ENCODE measurements at places on chromosomes 5 and 9. TPM values are rescaled to one million over a fixed set of nuclear protein-coding genes. Genes with fewer than 3 reads are reported as not detected.

LAMC3 gene
- 11.7 TPM for total RNA-seq

TMEM167A gene
- total RNA-seq = 59.2 TPM

TMC1 gene
- not detected for total RNA-seq

PCDHGA3 gene
- total RNA-seq = 0.87 TPM

IRX2 gene
- 0.13 TPM for total RNA-seq

PCSK1 gene
- total RNA-seq = 0.36 TPM

- no peaks in the 10 kb centered on the region for H3K36me3 ChIP-seq
- H3K4me3 ChIP-seq = peak overlapping the region; percentile 32
- no peak for DNase-seq
- peaks cover 26% of the 10 kb centered on the region for H3K4me1 ChIP-seq
- peaks cover 90% of the 10 kb centered on the region for H3K27me3 ChIP-seq
- H3K27ac ChIP-seq = no peak overlapping the region
Observed at GRCh38 chr5:73233461-73234203, 60.6 kb downstream of the TMEM174 start.

DNA sequence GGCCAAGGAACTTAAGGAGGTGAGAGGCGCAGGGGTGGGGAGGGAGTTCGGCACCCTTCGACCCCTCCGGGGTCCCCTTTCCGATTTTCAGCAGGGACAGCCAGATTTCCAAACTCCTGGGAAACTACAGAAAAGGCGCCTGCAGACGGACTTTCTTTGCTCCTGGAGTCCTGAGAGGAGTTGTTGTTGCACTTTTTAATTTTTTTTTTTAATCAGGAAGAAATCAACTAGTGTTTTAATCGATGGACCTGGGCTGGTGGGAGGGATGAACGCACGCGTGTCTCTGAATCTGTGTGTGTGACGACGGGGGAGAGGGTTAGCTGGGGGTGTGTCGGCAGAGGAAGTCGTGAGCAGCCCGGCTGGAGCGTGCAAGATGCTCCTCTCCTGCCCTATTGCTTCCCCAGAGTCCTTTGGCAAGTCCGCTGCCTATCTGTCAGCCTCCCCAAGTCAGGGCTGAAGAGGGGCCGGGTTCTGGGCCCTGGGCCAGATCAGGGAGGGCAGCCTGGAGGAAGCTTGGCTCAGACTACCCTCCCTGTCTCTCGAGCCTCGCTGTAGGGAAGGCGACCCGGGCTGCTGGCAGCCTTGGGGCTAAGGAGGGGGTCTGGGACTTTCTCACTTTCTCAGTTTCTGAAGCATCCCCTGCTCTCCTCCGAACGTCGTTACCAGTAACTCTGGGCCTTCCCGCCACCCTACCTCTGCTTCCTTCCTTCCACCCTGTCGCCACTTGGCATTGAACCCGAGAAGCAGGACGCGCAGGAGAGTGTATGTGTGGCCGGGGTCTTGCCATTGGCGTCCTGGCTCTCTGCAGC is 731 bp downstream of the PRR16 start:
- peaks cover 14% of the 10 kb centered on the region for H3K27me3 ChIP-seq
- H3K4me1 ChIP-seq = peaks cover 32% of the 10 kb centered on the region
- peak overlapping the region; percentile 42 for H3K4me3 ChIP-seq
- peak; percentile 75 for DNase-seq
- no peaks in the 10 kb centered on the region for H3K36me3 ChIP-seq
- peak overlapping the region; percentile 41 for H3K27ac ChIP-seq

- no peak overlapping the region for H3K27ac ChIP-seq
- no peaks in the 10 kb centered on the region for H3K36me3 ChIP-seq
- peaks cover 25% of the 10 kb centered on the region for H3K4me1 ChIP-seq
- H3K4me3 ChIP-seq = no peak overlapping the region
Observed at GRCh38 chr5:14240359-14240758, 97.2 kb downstream of the TRIO start.

DNA sequence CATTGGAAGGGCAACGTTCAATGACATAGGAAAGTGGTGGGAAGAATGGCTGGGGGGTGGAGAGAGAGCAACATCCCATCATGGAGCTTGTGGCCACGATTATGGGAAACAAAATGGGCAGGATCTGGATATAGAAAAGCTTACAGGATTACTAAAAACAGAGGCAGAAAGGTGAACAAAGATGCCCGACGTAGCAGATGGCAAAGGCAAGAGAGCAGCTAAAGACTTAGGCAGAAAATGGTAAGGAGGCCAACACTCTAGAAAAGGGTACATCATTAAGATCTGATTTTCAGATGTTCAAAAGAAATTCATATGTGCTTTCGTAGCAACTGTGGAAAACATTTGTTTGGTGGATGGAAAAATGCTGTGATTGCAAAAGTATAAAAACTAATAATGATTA is 102.5 kb downstream of the OTULIN start:
- no peaks in the 10 kb centered on the region for H3K27me3 ChIP-seq
- H3K4me3 ChIP-seq = no peak overlapping the region
- H3K36me3 ChIP-seq = peaks cover 20% of the 10 kb centered on the region
- DNase-seq = no peak

DNA sequence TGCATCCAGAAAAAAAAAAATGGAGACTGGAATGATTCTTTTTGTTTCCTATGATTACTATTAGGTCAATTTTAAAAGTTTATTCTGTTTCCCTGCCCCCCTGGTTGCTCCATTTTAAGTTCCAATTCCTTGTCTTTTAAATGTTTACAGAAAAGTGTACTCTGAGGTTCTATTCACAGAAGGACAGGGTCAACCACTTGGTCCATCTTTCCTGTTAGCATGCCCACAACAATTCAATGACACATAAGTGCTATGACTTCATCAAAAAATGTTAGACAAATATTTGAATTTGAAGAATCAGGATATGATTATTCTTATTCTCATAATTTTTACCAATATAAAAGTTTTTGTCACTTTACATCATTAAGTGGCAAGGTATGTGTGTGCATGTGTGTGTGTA is 123.7 kb downstream of the PDE4D start:
- no peak for DNase-seq
- no peak overlapping the region for H3K27ac ChIP-seq
- H3K4me3 ChIP-seq = no peak overlapping the region
- H3K4me1 ChIP-seq = no peaks in the 10 kb centered on the region
- H3K36me3 ChIP-seq = no peaks in the 10 kb centered on the region

DNA sequence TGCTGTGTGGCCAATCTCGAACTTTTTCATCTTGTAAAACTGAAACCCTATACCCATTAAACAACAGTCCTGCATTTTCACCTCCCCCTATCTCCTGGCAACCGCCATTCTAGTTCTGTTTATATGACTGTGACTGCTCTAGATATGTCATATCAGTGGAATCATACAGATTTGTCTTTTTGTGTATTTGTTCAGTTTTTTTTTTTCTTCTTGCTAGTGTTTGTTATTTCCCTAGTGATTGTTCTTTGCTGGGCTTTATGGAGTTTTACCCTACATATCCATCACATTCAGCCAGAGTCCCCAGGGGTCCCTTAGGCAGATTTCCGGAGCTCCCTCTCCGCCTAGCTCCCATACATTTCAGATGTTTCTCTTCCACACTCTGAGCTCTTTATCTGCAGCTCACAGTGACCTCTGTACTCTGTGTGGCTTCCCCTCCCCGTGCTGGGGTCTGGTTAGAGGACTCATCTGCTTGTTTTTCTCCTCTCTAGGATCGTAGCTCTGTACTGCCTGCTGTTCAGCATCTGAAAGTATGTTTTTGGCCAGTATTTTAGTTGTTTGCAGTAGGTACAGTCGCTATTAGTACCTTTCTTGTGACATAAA is 25.1 kb upstream of the CARTPT start:
- H3K27ac ChIP-seq = no peak overlapping the region
- no peak for DNase-seq
- H3K27me3 ChIP-seq = no peaks in the 10 kb centered on the region
- no peak overlapping the region for H3K4me3 ChIP-seq
- no peaks in the 10 kb centered on the region for H3K36me3 ChIP-seq
- no peaks in the 10 kb centered on the region for H3K4me1 ChIP-seq

DNA sequence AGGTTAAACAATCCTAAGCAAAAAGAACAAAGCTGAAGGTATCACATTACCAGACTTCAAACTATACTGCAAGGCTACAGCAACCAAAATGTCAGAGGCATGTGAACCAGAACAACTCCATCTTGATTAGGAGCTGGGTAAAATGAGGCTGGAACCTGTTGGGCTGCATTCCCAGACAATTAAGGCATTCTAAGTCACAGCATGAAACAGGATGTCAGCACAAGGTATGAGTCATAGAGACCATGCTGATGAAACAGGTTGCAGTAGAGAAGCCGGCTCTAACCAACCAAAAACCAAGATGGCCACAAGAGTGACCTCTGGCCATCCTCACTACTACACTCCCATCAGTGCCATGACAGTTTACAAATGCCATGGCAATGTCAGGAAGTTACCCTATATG is 252.0 kb downstream of the RASEF start:
- no peaks in the 10 kb centered on the region for H3K4me1 ChIP-seq
- H3K36me3 ChIP-seq = no peaks in the 10 kb centered on the region
- no peak overlapping the region for H3K27ac ChIP-seq
- no peak for DNase-seq
- no peaks in the 10 kb centered on the region for H3K27me3 ChIP-seq

- H3K27me3 ChIP-seq = no peaks in the 10 kb centered on the region
- no peaks in the 10 kb centered on the region for H3K36me3 ChIP-seq
- DNase-seq = no peak
- H3K4me1 ChIP-seq = peaks cover 5% of the 10 kb centered on the region
- no peak overlapping the region for H3K27ac ChIP-seq
- no peak overlapping the region for H3K4me3 ChIP-seq
Observed at GRCh38 chr5:60287174-60287771, 393.7 kb upstream of the PDE4D start.

- H3K36me3 ChIP-seq = no peaks in the 10 kb centered on the region
- H3K4me1 ChIP-seq = no peaks in the 10 kb centered on the region
- no peak overlapping the region for H3K27ac ChIP-seq
- no peaks in the 10 kb centered on the region for H3K27me3 ChIP-seq
- DNase-seq = no peak
Observed at GRCh38 chr9:103789686-103790085, 304.4 kb upstream of the SMC2 start.

DNA sequence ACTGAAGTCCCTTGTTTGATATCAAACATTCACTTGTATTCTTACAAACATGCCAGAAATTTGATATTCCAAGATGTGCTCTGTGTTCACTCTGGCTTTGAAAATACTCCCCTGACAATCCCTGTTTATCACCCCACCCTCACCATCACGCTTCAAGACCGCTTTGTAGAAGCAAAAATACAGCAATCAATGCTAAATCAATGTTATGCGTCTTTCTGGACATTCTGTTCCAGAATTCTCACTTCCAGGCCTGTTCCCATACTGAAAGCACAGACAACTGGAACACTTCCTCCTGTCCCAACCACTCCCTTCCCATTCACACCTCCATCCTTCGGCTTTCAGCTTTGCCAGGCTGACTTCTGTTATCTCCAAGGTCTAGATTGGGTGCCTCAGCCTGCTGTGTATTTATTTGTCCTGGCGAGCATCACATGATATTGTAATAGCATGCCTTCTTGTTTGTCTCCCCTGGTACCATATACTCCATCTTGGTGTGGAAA is 72.8 kb downstream of the SNCAIP start:
- H3K4me1 ChIP-seq = no peaks in the 10 kb centered on the region
- no peak overlapping the region for H3K27ac ChIP-seq
- H3K27me3 ChIP-seq = no peaks in the 10 kb centered on the region
- no peaks in the 10 kb centered on the region for H3K36me3 ChIP-seq
- no peak overlapping the region for H3K4me3 ChIP-seq
- no peak for DNase-seq

DNA sequence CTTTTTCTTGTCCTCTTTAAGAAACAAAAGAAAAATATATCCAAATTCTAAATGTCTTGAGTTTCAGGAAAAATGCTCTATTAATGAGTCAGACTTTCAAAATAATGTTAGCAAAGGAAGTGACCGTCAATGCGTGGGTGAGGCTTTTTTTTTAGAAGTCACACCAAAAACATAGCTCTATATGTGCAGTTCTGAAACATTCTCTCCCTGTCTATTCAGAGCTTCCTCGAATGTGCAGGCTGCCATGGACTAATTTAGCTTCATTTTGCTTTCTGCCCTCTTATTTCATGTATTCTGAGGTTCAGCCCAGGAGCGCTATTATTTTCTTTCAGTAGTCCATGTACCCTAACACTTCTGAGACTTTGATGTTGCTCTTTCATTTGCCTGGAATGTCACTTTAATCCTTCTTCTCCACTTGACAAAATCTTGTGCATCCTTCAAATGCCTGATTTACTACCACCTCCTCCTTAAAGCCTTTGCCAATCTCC is 72.5 kb upstream of the RASA1 start:
- no peaks in the 10 kb centered on the region for H3K27me3 ChIP-seq
- H3K4me3 ChIP-seq = no peak overlapping the region
- H3K27ac ChIP-seq = no peak overlapping the region
- peaks cover 8% of the 10 kb centered on the region for H3K4me1 ChIP-seq
- no peak for DNase-seq
- H3K36me3 ChIP-seq = no peaks in the 10 kb centered on the region

DNA sequence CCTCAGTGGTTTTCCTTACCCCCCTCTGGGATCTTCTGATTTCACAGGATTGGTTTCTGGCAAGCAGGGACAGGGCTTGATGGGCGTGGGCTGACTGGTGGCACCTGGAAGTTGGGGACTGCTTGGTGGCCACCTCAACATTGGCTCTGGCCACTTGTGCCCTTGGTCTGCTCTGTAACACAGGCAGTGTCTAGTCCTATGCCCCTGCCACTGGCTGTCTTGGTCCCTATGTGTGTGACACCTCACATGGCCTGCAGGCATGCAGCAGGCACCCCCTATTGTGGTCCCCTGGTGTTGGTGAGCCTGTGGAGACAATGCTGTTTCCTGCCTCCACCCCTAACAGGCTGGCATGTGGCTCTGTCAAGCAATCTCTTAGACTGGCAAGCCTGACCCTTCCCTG is 71.3 kb downstream of the GDA start:
- no peaks in the 10 kb centered on the region for H3K36me3 ChIP-seq
- H3K27ac ChIP-seq = no peak overlapping the region
- DNase-seq = no peak
- no peak overlapping the region for H3K4me3 ChIP-seq

DNA sequence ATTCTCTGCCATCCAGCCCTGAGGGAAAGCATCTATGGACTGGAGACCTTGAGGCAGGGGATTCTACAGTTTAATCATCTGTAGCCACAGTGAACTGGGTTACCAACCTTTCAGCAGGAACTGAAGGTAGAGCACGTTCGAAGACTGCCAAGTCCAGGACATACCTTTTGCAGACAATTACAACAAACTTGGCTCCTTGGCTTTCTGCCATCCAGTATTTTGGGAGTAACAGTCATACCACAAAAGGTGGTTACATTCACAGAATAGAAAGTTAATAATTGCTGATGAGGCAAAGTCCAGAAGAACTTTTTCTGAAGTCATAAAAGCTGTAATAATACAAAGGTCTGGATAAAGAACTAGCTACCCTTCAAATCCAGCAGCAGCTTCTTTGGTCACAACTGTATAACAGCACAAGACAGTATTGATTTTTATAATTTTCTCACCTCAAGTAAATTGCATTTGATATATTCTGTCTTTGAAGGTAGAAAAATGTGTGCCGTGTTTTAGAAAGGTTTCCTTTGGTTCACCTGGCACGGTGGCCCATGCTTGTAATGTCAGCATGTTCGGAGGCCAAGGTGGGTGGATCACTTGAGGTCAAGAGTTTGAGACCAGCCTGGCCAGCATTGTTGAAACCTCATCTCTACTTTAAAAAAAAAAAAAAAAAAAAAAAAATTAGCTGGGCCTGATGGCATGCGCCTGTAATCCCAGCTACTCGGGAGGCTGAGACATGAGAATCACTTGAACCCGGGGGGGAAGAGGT is 236.6 kb downstream of the NR3C1 start:
- H3K4me1 ChIP-seq = no peaks in the 10 kb centered on the region
- no peak for DNase-seq
- no peak overlapping the region for H3K4me3 ChIP-seq
- no peaks in the 10 kb centered on the region for H3K27me3 ChIP-seq
- H3K36me3 ChIP-seq = no peaks in the 10 kb centered on the region

Measured in spleen (tissue), 13 donors.